ENCODE measurements at places on chromosomes 3 and 15. TPM values are rescaled to one million over a fixed set of nuclear protein-coding genes. Genes with fewer than 3 reads are reported as not detected.

DNA sequence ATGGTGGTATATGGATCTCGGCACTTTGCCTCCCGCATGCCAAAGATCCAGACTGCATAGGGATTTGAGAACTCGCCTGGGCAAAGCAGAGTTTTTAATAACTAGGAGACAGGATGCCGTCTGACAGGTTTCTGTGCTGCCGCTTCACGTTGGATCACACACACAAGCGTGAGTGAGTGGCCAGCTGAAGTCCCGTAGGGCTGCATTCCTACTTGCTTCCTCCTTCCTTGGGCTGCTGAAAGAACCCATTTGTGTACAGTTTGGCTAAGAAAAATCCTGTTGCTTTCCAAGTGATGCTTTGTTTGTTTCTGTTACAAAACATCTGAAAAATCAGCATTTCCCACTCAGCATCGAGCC, 604.3 kb upstream of the CFAP20DC start:
- DNase-seq, result no peak

- no peak for DNase-seq
Measured at GRCh38 chr15:27824841-27825422, 274.2 kb downstream of the OCA2 start.

DNA sequence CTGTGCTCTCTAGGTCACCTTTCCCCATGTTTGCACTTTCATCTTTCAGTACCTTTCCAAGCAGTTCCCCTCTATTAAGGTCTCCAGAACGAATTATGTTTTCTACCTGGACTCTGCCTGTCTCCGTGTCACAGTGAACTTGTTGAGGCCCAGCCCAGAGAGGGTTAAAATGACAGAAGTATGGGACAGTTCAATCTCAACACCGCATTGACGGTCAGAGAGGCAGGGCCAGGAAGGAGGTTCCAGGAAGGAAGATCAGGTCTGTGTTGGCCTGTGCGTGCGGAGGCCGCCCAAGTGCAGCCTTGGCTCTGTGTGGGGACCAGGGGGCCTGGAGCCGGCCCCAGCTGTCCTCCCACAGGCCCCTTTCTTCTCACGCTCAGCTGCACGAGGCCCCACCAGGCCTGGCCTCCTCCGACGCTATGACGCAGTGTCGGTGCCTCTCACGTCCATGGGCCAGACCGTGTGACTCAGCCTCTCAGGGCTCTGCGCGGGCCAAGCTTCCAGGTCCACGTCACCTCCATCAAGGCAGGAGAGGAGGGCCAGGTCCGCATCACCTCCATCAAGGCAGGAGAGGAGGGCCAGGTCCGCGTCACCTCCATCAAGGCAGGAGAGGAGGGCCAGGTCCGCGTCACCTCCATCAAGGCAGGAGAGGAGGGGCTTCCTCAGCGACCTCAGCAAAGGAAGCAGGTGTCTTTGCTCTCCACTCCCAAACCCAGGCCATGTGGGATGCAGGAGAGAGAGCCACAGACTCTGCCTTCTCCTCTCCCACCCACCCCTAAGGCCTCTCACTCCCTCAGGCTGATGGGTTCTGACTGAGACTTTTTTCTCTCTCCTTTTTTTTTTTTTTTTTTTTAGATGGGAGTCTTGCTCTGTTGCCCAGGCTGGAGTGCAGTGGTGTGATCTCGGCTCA, 83.1 kb downstream of the CPN2 start:
- DNase-seq, result peak; percentile 95

DNA sequence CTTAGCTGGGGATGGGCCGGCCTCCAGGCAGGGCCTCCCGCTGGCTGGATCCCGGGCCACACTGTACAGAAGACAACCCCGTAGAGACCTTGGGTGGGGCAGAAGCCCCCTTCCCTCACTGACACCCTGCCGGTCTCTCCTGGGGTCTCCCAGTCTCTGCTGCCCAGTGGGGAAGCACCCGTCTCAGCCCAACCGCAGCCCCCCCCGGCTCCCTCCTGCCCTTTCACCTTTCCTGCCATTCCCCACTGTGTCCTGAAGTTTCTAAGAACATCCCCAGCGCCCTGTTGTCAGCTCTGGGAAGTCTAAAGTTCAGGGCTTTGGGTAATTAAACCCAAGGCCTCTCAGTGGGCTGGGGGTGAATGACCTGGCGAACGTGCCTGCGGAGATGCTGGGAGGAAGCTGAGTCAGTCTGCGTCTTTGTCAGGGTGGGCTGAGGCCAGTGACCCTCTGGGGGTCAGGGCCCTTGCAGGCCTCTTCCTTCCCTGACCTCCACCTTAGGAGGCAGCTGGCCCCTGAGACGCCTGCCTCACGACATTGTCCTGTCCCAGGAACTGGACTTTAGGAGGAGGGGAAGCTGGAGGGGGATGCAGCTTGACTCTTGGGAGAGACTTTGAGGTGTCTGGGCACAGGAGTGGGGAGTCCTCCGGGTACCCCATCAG, 1.4 kb upstream of the SLC51A start:
- DNase-seq, result no peak

- no peak for DNase-seq
Measured at GRCh38 chr3:69144631-69145245, 22.3 kb upstream of the LMOD3 start.

DNA sequence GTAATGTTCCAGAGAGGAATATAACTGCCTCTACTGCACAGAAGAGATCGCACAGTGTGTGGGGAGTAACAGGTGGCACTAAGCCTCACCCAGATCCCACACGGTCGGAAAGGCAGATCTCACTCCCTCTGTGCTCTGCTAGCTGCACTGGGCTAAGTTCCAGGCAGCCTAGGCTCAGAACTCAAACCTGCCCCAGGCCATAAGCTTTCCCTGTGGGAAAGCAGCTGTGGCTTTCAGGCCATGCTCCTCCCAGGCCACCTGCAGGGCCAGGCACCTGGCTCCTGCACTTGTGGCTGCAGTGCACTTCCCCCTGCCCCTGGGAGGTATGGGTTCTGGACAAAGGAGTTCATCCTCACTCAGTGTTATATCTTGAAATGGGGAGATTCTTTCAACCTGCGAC, 27.5 kb downstream of the PCCB start:
- DNase-seq, result no peak

GRCh38 chr15:89114990-89115389, 26.7 kb downstream of the ABHD2 start:
- peak; percentile 81 for DNase-seq

- DNase-seq, result no peak
Measured at GRCh38 chr15:65901836-65902235, 32.5 kb downstream of the RAB11A start.

- DNase-seq, result no peak
Measured at GRCh38 chr3:60536420-60536819, 714.8 kb downstream of the FHIT start.

DNA sequence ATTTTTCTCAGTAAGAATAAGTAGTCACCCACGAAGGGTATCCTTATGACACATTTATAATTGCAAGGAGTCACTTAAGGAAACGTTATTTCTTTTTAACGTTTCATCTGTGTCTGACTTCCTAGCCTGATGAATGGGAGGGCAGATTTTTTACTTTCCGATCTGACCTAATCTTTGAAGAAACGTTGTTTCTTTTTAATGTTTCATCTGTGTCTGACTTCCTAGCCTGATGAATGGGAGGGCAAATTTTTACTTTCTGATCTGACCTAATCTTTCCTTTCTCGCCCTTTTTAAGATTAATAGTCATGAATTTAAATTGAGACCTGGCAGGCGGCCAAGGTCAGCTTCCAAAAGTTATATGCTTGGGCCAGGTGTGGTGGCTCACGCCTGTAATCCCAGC, 3.0 kb upstream of the KLHL6 start:
- DNase-seq, result no peak

- DNase-seq, result no peak
Measured at GRCh38 chr15:51401051-51401780, 59.8 kb downstream of the GLDN start.

DNA sequence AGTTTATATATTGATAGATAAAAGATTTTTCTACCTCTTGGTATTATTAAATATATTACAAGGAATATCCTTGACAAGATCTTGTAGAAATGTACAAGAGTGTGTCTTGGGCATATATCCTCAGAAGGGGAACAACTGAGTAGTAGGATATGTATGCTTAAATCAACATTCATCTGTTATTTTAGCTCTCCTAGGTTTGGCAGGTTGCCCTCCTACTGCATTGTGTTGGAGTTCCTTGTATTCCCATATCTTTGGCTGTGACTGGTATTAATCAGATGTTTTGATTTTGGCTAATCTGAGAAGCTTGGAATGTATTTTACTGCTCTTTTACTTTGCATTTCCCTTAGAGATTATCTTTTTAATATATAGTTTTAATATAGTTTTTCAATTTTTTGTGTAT, 4.6 kb downstream of the MYRIP start:
- DNase-seq, result peak; percentile 94

GRCh38 chr3:154616298-154616697, 186.3 kb upstream of the GPR149 start:
- no peak for DNase-seq

DNA sequence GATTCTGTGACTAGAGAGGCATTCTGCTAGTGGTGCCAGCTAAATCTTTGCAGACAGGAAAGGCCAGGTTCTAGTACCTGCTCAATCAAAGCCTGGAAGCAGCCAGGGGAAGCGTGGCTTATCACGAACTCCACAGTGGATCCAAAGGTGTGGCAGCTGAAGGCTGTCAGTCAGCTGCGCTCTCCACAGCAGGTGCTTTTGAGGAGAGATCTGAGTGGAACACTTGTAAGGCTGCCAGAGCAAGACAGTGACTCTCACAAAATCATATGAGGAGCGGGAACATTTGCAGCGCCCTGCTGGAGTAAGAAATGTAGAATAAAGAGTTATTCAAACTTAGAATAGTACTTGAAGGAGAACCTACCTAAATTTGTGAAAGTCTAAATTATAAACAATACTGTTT, 5.0 kb upstream of the DPH6 start:
- no peak for DNase-seq

DNA sequence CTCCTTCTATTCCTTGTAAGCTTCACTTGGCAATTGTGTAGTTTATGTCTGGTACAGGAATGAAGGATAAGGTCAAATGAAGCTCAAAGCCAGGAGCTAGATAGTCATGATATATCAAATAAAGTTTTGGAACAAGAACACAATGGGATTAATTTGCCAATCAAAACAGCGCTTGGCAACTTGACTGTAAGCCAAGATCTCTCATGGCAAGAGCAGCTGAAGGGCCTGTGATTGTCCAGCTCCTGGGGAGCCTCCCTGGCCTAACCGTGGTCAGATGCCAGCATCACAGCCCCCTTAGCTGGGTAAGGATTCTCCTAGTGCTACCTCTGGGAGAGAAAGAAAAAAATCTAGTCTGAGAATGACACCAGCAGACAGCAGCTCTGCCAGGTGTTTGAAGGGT, 97.2 kb downstream of the LIPC start:
- DNase-seq, result peak; percentile 56

GRCh38 chr3:129530251-129530791, 1.9 kb downstream of the RHO start:
- peak; percentile 4 for DNase-seq

GRCh38 chr3:120650311-120650710, 31.7 kb downstream of the HGD start:
- no peak for DNase-seq

DNA sequence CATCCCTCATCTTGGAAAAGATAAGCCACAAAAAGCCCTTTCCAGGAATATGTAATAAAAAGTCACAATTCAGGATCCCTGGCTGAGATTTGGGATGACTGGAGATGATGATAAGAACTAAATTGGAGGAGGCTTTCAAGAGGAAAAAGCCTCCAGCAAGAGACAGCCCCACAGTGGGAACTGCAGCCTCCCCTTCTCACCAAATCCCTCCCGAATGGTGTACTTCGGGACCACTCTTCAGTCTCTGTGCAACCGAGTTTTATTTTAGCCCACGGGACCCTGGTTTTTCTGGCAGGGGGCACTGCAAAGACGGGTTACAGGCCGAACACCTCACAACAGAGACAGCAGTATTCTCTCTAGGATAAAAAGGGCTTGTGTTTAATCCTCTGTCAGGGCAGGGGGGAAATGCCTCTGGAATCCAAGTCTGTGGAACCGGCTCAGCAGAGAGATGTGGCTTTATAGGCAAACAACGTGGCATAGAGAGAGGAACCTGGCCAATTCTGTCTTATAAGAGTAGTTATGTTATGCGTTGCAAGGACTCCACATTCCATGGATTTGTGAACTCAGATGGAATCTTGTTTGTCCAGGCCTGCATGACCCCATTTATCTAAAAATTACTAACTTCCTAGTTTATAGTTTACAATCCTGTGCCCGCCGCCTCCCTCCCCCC, 1.2 kb upstream of the LMCD1 start:
- peak; percentile 87 for DNase-seq

GRCh38 chr15:81303244-81304225, 20.4 kb downstream of the STARD5 start:
- DNase-seq, result no peak

GRCh38 chr3:133468251-133468721, 68.4 kb downstream of the BFSP2 start:
- no peak for DNase-seq

GRCh38 chr3:58621086-58621830, 44.1 kb upstream of the FAM107A start:
- no peak for DNase-seq

GRCh38 chr3:52181543-52181942, 16.4 kb upstream of the ALAS1 start:
- DNase-seq, result no peak

DNA sequence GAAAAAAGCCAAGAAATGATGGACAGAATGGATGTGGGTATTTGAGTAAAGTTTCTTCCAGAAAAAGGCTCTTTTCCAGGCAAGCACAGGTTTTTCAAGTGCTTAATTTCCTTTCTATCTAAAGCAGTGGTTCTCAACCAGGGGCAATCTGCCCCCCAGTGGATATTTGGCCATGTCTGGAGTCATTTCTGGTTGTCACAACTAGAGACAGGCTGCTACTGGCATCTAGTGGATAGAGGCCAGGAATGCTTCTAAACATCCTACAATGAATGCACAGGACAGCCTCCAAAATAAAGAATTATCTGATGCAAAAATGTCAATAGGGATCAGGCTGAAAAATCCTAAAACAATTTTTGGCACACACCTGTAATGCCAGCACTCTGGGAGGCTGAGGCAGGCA, 23.9 kb downstream of the SEC22C start:
- no peak for DNase-seq

- no peak for DNase-seq
Measured at GRCh38 chr3:22632536-22632935, 570.6 kb upstream of the UBE2E2 start.

EIF4G1 gene
- 212 TPM for total RNA-seq

FYTTD1 gene
- 31.8 TPM for total RNA-seq

LRRC31 gene
- not detected for total RNA-seq

GABRR3 gene
- total RNA-seq, result not detected

HTR3C gene
- total RNA-seq, result not detected

CADM2 gene
- not detected for total RNA-seq

UNC13C gene
- not detected for total RNA-seq

All from dermis microvascular lymphatic vessel endothelial cell (primary cell).